HT-29 (cell line): ENCODE measurements at places on chromosomes 6 and 20.

DNA sequence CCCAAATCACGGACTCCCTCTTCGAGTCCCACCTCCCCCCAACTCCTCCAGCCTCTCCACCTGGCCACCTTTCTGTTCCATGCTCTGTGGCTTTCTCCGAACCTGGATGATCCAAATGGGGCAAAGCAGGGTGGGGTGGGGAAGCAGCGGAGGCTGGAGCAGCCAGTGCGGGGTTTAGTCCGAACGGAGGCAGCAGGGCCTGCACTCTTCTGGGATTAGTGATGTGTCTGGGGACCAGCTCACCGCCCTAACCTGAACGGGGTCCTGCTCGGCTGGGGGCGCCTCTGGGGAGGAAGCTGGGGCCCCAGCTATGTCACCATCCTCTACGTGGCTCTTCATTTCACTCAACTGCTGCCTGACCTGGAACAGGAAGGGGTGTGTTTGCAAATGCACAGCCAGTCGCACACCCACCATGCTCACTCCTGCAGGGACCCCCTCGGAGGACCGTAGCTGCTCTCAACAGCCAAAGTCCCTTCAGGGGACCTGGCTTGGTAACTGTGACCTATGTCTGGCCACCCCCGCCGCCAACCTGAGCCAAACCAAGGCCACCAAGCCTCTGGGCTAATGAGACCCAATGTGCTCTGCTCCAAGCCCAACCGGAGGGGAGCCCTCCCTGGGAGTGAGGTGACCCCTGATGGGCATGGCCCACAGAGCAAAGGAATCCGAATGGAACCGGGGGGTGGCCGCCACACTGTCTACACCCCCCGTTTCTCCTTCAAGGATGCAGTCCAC, 46.8 kb downstream of the DSTN start:
- DNase-seq: no peak

DNA sequence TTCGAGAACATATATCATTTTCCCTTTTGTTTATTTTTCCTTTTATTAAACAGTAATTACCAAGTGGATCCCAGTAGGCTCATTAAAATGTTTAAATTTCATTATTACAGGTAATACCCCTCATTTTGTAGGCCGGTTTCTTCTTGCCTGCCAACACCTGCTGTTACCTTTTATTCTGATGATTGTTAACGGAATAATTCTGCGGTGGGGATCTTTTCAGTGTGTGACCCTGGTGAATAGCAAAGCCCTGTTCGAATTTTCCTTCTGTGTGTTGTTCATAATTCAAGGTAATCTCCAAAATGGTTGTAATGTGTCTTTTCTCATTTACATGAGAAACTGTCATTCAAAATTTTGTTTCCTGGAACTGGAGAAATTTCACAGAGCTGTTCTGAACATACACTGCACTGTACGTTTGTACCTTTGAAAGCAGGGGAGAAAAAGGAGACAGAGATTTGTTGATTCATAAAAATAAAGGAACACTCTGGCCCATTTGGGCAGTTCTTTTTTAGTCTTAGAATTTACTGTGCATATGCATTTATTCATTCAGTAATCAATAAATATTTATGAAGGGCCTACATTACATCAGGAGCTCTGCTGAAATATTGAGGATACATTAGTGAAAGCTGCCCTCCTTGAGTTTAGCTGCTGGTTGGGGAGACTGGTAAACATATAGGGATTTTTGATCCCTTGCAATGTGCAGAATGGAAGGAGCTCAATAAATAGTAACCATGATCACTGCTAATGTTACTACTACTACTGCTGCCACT, 502.0 kb downstream of the QKI start:
- DNase-seq: no peak

GRCh38 chr20:5787796-5788165, 37.6 kb downstream of the SHLD1 start:
- DNase-seq: no peak

DNA sequence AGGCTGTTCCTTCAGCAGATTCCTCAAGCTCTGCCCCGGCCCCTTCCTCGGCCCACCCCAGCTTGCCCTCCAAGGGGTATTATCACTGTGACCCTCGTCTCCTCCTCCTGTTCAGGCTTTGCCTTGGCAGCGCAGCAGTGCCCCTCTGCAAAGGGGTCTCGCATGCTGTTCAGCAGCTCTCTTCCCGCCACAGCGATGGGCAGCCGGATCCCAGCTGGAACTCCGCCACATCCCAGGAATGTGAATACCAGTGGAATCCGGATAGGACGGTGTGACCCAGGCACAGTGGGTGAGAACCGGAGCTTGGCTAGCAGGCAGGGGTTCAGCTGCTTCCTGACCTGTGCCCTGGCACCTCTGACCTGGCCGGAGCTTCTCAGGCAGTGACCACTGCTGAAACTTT, 52.9 kb downstream of the RNASET2 start:
- DNase-seq: no peak

GRCh38 chr20:59993736-59994430, 35.7 kb downstream of the CDH26 start:
- no peak for DNase-seq

DNA sequence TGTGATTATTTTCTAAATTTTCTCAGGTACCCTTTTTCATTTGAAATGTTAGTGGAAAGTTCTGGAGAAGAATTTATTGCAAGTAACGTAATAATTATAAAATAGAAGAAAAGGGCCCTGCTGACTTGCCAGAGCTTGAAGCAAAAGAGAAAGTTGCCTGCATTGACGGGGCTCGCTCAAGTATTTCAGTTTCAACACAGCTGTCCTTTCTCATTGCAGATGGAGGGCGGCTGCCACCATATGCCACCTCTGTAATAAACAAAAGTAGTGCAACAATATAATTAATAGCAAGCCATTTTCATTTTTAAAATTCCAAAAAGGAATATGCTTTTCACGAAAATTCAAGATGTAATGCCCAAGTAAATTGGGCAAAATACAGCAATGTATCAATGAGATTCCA, 246.2 kb downstream of the PACRG start:
- DNase-seq: no peak
